ENCODE measurements at places on chromosomes 1 and 21. TPM values are rescaled to one million over a fixed set of nuclear protein-coding genes. Genes with fewer than 3 reads are reported as not detected.

PCSK9 gene
- 163 TPM for polyA plus RNA-seq

CNIH4 gene
- 130 TPM for polyA plus RNA-seq

BROX gene
- polyA plus RNA-seq = 14.2 TPM

MFSD2A gene
- 49.8 TPM for polyA plus RNA-seq

PLA2G2C gene
- not detected for polyA plus RNA-seq

KCNJ15 gene
- 24.5 TPM for polyA plus RNA-seq

RXRG gene
- not detected for polyA plus RNA-seq

PTGER3 gene
- polyA plus RNA-seq = not detected

KIAA1614 gene
- polyA plus RNA-seq = 1.3 TPM

FCRLA gene
- 0.45 TPM for polyA plus RNA-seq

DENND2C gene
- 2.6 TPM for polyA plus RNA-seq

ZBTB21 gene
- 3.3 TPM for polyA plus RNA-seq

HSPG2 gene
- 44.7 TPM for polyA plus RNA-seq

ZNHIT6 gene
- polyA plus RNA-seq = 13.4 TPM

WNT2B gene
- 0.21 TPM for polyA plus RNA-seq

KCNJ9 gene
- polyA plus RNA-seq = not detected

ATP1A4 gene
- polyA plus RNA-seq = not detected

AMPD1 gene
- not detected for polyA plus RNA-seq
